ENCODE measurements at places on chromosomes 2 and 18.

- peak; percentile 89 for DNase-seq
Observed at GRCh38 chr2:105409717-105410116, 10.9 kb upstream of the FHL2 start.

- DNase-seq, result no peak
Observed at GRCh38 chr2:110843496-110843895, 111.1 kb downstream of the ACOXL start.

GRCh38 chr2:27209621-27210401 lies 2.0 kb upstream of the ATRAID start:
- DNase-seq, result no peak

GRCh38 chr18:72675394-72675793 lies 131.3 kb upstream of the CBLN2 start:
- no peak for DNase-seq

- DNase-seq, result no peak
Observed at GRCh38 chr2:158217593-158217992, 115.9 kb downstream of the UPP2 start.

DNA sequence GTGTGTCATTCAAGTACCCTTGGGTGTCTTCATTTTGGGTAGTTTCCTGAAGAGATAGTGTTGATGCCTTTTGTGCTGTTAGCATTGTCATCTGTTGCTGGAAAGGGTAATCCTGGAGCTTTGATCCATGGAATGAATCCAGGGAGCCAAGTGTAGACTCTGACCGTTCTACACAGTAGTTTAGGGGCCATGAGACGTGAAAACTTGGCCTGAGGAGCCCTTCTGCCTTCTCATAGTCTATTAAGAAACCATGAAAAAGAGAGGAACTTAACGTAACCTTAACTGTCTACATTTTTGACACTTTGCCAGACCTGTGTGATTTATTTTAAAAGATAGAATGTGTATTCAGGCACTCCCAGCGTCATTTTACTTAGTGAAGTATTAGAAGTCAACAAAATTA lies 194.0 kb downstream of the BABAM2 start:
- no peak for DNase-seq

GRCh38 chr2:232789082-232789481 lies 12.7 kb upstream of the KCNJ13 start:
- DNase-seq, result no peak

DNA sequence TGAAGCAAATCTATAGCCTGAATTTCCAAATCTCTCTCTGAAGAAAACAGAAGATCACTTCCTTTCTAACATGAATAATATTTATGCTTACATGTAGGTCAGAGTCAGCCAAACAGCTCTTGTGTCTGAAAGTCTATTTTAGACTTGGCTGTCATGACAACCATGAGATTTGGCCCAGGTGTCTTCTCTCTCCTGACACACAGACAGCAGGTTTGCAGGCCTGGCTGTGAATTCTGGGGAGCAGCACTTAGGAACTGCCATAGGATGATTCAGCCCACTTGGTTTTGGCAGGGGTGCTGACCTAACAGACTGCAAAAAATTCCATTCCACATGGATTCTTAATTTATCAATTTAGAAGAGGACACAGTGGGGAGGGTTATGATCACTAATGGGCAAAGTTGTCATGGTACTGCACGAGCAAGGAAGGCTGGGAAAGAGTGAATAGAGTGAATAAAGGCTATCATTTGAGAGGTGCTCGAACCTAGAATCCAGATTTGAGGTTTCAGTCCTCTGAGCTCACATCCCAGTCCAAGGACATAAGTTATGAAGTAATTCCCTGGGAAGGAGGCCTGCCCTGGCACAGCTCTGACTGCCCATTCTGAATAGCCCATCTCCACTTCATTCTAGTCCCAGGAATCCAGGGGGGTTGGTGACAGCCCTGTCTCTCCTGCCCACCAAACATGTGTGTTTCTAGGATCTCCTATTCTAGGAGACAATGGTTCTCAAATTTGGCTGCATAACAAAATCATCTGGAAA lies 453.9 kb upstream of the TRIB2 start:
- DNase-seq, result no peak

GRCh38 chr2:132943829-132944228 lies 273.8 kb upstream of the LYPD1 start:
- no peak for DNase-seq

DNA sequence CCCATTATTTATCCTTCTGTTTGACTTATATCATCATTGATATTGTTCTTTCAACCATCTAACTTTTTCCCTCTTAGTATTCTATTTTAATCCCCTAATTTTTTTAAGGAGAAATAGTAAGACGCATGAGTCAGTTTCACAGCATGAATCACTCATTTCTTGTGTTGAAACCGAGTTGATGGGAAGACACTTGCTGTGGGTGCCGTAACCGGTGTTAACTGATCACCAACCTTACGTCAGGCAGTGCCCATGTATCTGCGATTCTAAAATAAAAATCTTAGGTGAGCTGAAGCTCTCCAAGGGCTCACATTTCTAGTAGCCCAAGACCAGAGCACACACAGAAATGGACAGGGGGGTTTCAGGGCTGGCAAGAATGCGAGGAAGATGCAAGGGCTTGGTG lies 348.1 kb downstream of the GALR1 start:
- no peak for DNase-seq

DNA sequence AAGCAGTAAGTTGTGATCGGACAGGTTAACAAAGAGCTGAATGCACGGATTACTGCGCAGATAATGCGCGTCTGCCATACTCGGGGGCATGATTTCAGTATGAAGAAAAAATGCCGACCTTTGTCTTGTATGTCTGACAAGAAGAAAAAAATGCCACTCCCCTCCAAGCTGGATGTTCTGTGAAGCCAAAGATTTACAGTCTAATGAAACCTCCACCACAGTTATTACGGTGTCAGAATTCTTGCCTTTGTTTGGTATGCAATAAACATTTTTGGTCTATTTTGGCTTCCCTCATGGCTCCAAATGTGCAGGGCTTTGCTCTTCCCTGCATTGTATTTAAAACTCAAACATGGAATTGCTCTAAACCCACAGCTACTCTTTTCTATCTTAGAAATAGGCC lies 72.2 kb upstream of the THUMPD2 start:
- no peak for DNase-seq

- DNase-seq, result no peak
Observed at GRCh38 chr2:164457271-164457670, 164.0 kb downstream of the GRB14 start.

- DNase-seq, result no peak
Observed at GRCh38 chr2:144358374-144358964, 161.4 kb downstream of the ZEB2 start.

DNA sequence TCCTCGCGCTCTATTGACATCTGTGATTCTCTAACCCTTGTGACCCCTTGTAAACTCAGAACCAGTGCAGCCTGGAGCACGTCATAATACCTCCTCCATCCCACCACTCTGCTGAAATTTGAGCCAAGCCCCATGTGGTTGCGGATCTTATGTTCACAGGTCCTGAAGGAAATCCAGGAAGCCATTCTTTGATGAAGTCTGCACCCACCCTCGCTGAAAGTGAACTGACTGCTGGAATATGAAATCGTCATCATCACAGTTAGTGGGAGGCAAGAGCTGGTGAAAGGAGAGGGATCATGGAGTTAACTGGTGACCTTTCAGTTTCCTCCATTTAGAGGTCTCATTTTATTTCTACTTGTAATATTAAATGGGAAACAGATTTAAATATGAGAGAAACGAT lies 21.6 kb downstream of the ZEB2 start:
- DNase-seq, result no peak

DNA sequence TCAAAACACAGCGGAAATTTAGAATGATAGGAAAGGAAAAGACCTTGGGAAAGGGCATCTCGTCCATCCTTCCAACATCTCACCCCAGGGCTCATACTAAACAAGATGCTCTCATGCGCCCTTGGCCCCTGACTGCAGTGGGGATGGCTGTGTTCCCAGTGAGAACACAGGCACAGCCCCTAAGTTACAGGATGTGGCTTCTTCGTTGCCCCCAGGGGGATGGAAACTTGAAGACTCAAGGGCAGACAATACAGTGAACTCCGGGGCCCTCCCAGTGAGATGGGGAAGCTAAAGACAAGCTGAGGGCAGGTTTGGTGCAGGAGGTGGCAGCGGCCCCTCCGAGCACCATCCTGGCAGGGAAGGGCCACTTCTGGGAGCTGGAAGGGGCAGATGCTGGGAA lies 139.7 kb downstream of the INO80D start:
- no peak for DNase-seq

DNA sequence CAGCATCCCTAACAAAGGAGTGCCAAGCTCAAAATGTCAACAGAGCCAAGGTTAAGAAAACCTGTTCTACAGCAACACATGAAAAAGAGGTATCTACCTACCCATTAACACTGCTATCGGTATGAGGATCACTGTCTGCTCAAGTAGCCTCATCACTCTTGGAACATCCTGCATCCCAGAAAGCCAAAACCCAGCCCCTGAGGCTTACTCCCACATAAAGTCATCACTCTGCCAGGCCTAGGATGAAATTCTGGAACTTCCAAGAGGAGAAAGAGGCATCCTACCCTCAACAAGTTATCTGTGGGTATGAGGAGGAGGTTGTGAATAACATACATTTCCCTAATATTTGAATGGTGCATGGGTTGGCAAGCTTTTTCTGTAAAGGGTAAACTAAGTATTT lies 25.5 kb downstream of the CDH2 start:
- no peak for DNase-seq

- no peak for DNase-seq
Observed at GRCh38 chr18:41060967-41061366, 894.1 kb upstream of the PIK3C3 start.

GRCh38 chr2:153074207-153074606 lies 355.8 kb downstream of the ARL6IP6 start:
- no peak for DNase-seq

GRCh38 chr2:10171006-10171800 lies 48.7 kb downstream of the RRM2 start:
- DNase-seq, result no peak

DNA sequence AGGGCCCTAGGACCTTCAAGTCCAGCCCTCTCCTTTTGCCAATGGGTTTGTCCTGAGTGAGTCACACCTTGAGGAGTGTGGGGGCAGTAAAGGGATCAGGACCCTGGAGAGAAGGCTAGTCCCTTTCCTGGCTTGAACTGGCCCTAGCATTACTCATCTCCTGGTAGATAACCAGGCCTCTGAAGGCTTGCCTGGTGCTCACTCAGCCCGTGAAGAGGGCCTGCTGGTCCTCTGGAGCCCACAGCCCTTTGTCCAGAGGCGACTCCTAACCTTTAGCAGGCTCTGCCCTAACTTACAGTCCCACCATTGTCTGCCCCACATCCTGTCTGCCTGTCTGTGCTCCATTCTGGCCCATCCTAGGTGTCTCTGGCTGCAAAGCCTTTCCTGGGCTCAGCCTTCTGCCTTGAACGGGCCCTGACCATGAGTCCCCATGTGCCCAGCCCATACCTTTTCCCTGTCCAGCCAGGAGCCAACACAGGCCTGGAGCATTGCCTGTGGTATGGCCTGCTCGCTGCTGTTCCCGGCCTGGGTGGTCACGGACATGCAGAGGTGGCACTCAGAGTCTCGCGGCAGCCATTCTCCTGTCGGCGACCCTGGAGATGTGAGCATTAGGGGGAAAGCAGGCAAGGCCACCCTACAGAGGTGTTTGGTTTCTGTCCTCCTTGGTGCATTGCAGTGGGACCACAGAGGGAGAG lies 5.0 kb downstream of the SFTPB start:
- peak; percentile 49 for DNase-seq

- DNase-seq, result no peak
Observed at GRCh38 chr2:23624378-23624777, 239.4 kb downstream of the KLHL29 start.

DNA sequence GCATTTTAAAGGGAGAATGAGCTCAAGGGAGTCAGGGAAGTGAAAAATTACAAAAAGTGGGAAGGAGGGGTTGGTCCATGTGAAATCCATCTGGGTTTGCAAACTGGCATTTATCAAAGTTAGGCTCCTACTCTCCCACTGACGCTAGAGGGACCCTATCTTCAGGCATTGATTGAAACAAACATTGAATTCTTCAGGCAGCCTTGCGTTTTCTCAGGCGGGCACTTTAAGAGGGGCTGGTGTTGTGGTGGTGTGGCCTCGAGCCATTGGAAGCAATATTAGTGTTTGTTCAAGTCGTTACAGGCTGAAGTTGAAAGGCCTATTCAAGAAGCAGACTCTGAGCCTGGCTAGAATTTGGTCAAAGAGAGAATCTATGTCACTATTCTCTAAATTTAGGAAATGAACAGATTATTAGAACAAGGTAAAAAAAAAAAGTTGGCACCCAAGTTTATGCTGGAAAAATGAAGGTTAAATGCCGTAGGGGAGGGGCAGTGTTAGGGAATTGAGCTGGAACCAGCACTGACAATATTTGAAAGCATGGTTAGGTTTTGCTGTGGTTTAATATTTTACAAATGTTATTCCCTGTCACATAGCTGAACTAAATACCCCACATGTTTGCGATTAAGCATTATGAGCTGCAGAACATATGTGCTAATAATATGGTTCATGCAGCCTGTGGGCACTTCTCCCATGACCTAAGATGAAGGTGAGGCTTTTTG lies 36.8 kb downstream of the STON1 start:
- peak; percentile 47 for DNase-seq

- no peak for DNase-seq
Observed at GRCh38 chr2:10513201-10513600, 65.1 kb upstream of the ODC1 start.

DNA sequence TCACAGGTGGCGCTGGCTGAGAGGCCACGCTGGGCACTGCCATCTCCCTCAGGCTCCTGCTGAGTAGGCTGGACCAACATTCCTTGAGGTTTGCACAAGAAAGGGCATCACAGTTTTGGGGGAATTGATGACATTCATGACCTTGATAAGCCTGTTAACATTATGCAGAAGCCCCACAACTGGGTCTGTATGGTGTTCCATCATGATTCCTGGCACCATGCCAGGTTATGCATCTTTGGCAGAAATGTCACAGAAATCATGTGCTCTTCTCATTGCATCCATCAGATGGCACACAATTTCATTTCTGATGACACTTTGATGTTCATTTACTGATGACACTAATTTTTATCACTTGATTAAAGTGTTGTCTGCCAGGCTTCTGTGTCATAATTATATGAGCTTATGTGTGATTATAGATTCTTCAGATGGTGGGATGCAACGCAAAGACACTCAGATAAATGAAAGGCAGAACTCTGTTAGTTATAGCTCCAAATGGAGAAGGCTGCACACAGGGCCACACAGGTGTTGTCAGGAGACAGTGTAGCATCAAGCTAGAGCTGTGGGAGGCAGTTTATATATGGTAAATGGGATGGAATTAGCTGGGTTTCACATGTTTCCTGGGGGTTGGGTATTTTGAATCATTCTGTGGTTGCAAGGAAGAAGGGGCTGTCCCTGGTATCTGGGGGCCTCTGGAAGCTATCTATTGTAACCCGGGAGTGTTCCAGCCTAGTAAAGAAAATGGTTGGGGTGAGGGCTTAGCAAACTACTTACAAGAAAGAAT lies 191.3 kb downstream of the SLC39A10 start:
- DNase-seq, result no peak

- no peak for DNase-seq
Observed at GRCh38 chr2:238729261-238729935, 118.5 kb upstream of the TWIST2 start.

GRCh38 chr2:31397094-31397493 lies 17.4 kb downstream of the XDH start:
- DNase-seq, result no peak

GRCh38 chr2:17441055-17441771 lies 77.0 kb downstream of the RAD51AP2 start:
- no peak for DNase-seq

Measured in COLO829 (cell line).